SK-N-MC (cell line): ENCODE measurements at places on chromosomes 5 and 9.

DNA sequence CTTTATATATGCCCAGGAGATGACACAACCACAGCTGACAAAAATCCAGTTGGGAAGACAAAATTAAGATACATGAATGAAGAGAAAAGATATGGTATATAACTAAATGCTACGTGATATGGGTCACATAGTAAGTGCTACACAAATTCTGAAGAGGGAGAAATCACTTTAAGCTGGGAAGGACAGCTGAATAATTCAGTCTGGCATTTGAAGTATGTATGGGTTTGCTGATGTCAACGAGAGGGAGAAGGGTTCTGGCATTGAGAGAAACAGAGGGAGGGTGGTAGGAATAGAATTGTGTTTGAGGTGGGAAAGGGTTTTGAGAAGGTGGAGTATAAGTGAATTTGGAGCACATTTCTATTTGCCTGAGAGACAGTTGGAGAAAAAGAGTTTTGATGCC, 6.7 kb upstream of the SLIT3 start:
- no peak for DNase-seq

DNA sequence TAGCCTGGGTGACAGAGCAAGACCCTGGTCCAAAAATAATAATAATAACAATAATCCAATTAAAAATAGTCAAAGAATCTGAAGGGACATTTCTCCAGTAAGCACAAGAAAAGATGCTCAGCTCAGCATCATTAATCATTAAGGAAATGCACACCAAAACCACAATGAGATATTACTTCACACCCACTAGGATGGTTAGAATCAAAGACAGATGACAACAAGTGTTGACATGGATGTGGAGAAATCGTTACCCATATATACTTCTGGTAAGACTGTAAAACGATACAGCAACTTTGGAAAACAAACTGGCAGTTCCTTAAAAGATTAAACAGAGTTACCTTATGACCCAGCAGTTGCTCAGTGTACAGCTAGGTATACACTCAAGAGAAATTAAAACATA, 5.3 kb upstream of the FANCG start:
- DNase-seq, result no peak

DNA sequence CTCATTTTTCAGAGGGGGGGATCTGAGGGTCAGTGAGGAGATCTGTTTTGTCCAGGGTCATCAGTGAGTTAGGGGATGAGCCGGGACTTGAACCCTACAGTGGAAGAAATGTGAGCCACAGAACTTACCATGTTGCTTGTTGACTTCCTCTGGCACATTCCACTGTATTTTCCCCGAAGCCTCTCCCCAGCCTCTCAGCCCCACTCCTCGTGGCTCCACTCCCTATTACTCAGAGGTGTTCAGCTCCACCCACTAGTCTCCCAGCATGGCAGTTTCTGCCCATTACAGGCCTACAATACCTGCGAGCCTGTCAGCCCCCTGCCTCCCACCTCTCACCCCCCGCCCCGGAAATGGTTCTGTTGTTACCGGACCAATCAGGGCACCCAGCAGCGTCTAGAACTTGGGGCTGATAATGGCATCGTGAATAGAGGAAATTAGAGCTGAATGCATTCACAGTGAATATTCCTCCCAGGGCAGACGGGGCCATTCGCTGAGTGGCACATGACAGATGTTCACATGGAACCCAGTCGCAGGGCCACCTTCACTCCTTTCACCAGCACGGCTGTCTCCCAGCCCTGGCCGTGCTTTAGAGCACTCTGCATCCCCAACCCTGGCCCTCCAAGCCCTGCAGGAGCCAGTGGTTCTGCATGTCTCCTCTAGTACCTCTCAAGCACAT, 81.6 kb downstream of the KCNIP1 start:
- DNase-seq, result no peak

GRCh38 chr9:77779010-77779409, 130.9 kb upstream of the GNA14 start:
- DNase-seq, result no peak

GRCh38 chr9:91043811-91044175, 242.2 kb downstream of the SYK start:
- DNase-seq, result no peak
